ENCODE measurements at places on chromosomes 5 and 9.

- H3K4me1 ChIP-seq = no peaks in the 10 kb centered on the region
- H3K4me3 ChIP-seq = no peak overlapping the region
- H3K27me3 ChIP-seq = no peaks in the 10 kb centered on the region
- no peak for DNase-seq
These were observed 643.6 kb downstream of the ACTL7B start for GRCh38 chr9:108212184-108212583.

- H3K36me3 ChIP-seq = no peaks in the 10 kb centered on the region
- no peak overlapping the region for H3K27ac ChIP-seq
- H3K4me3 ChIP-seq = no peak overlapping the region
These were observed 156.1 kb upstream of the GHR start for GRCh38 chr5:42267091-42267490.

DNA sequence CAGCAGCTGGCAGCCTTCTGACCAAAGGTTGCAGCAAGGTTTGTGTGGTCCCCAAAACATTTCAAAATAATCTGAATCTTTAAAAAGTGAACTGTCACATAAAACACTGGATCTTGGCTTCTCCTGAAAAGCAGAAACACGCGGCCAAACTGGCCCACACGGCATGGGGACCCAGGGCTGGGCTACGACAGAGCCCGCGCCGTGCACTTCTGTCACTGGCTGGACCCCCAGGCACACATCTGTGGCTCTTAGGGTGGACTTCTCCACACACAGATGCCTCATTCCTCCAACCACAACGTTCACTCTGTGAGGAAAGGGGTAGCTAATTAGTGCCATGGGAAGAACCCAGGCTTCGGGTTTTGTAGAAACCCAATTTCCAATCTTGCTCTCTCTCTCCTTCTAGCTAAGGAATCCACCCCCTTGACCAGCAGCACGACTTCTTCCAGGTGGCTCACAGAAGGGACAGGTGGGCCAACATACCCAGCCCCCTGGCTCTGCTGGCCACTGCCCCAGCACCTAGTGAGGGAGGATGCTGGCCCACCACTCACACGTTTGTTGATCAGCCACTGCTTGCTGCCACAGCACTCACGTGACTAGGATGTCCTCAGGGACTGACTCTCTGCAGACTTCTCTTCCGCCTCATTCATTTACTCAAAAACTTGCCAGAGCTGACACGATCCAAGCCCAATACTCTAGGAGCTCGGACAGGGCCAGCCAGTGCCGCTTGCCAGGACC, 17.9 kb downstream of the LMAN2 start:
- no peak for DNase-seq
- no peaks in the 10 kb centered on the region for H3K27me3 ChIP-seq
- H3K4me1 ChIP-seq = peaks cover 33% of the 10 kb centered on the region
- H3K27ac ChIP-seq = no peak overlapping the region

GRCh38 chr9:87179553-87180340, 232.4 kb upstream of the GAS1 start:
- DNase-seq = no peak
- H3K36me3 ChIP-seq = no peaks in the 10 kb centered on the region
- H3K4me3 ChIP-seq = no peak overlapping the region
- H3K27ac ChIP-seq = no peak overlapping the region
- H3K27me3 ChIP-seq = no peaks in the 10 kb centered on the region

DNA sequence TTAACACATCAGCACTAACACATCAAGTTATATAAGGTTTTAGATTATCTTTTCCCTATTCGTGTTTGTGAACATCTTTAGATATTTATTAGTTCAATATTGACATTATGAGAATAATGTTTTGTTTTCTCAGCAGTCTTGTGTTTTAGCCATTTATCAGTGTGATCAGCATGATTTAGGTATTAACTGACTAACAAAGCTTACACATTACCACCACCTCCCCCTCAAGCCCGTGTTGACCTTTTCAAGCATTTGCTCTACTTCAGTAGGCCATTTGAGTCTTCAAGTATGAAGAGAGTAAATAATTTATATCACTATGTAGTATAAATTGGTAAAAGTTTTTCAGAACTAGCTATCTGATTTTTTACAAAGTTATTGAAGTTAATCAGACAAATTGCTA, 6.9 kb downstream of the PBX3 start:
- DNase-seq = no peak
- no peaks in the 10 kb centered on the region for H3K27me3 ChIP-seq
- H3K4me3 ChIP-seq = no peak overlapping the region
- H3K27ac ChIP-seq = no peak overlapping the region

DNA sequence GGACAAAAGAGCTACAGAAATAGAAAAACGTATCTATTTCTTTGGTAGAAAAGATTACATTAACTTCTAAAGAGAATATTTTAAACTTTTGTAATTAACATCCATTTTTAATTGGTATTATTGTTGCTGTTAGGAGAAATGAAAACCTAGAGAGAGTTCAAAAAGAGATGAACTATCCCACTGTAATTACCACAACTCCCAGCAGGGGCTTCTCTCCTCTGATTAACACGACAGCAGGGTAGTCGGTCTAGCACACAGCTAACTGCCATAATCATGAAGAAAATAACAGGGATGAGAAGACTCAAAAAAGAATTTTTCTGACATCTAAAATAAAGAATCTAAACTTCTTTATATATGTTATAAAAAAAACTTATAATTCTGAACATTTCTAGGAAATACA, 86.2 kb upstream of the CDH9 start:
- no peak overlapping the region for H3K27ac ChIP-seq
- no peak overlapping the region for H3K4me3 ChIP-seq
- DNase-seq = no peak
- H3K27me3 ChIP-seq = no peaks in the 10 kb centered on the region

- H3K4me3 ChIP-seq = no peak overlapping the region
- no peak overlapping the region for H3K27ac ChIP-seq
- peak; percentile 21 for DNase-seq
These were observed 114.6 kb downstream of the FAM170A start for GRCh38 chr5:119743927-119744326.

GRCh38 chr5:62042007-62042406, 264.0 kb upstream of the KIF2A start:
- DNase-seq = no peak
- no peaks in the 10 kb centered on the region for H3K27me3 ChIP-seq
- no peak overlapping the region for H3K27ac ChIP-seq
- H3K36me3 ChIP-seq = no peaks in the 10 kb centered on the region

GRCh38 chr5:2538169-2538568, 213.3 kb downstream of the IRX2 start:
- no peaks in the 10 kb centered on the region for H3K4me1 ChIP-seq
- no peak overlapping the region for H3K27ac ChIP-seq
- H3K27me3 ChIP-seq = peaks cover 2% of the 10 kb centered on the region
- H3K4me3 ChIP-seq = no peak overlapping the region
- H3K36me3 ChIP-seq = no peaks in the 10 kb centered on the region
- DNase-seq = no peak
